NCI-H1417 treated with DMSO at 0.1 percent for 48 hours (cell line): ENCODE measurements at places on chromosomes 7 and 10.

- DNase-seq, result no peak
Measured at GRCh38 chr10:131772441-131772840, 128.4 kb upstream of the PPP2R2D start.

DNA sequence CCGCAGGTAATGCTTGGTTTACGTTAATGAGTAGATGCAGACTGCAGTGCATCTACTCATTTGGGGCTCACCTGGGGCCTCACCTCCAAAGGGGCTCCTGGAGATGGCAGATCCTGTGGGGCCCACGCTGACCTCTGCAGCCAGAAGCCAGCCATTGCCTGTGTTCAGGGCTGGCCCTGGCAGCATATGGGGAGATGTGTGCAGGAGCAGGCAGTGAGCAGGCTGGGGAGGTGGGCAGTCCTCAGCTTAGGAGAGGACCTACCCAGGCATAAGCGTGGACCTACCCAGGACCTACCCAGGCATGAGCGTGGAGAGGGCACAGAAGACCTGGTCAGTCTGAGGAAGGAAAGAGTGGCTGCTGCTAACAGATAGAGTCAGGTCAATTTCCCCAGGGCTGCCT is 178.5 kb downstream of the PTPRN2 start:
- no peak for DNase-seq

DNA sequence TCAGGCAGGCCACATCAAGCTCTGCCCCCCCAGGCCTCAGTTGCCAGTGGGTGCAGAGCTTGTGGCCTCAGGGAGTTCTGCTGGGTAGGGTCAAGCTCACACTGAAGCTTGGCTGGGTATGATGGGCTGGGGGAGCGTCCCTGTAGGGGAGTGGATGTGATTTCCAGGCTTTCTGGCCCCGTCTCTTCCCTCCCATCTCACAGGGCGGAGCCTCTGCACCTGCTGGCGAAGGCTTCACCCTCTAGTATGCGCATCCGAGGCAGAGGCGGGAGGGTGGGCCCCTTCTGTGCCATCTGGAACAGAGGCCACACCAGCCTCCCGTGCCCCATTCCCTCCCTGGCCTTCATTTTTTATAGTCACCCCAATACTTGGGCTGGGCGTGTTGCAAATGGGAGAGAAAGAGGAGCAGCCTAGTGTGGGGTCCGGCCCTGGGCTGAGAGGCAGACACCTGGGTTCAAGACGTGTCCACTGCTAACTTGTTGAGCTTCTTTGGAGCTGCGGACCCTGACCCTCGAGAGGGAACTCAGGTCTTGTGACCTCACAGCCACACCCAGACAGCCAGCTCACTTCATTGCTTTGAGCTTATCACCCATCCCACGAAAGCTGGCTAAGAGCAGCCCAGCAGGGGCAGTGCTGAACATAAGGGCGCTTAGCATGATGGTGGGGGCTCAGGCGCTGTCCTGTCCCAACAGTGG is 2.3 kb downstream of the AQP1 start:
- no peak for DNase-seq

GRCh38 chr10:34205452-34205851 is 609.6 kb downstream of the PARD3 start:
- DNase-seq, result no peak

GRCh38 chr7:72187179-72187578 is 225.0 kb downstream of the CALN1 start:
- no peak for DNase-seq

GRCh38 chr10:117610321-117610720 is 67.8 kb downstream of the EMX2 start:
- DNase-seq, result no peak

GRCh38 chr7:128112018-128112780 is 81.0 kb upstream of the LRRC4 start:
- DNase-seq, result no peak

- no peak for DNase-seq
Measured at GRCh38 chr10:89503652-89504370, 31.6 kb downstream of the SLC16A12 start.

GRCh38 chr10:108410236-108410635 is 1245.7 kb upstream of the SORCS1 start:
- no peak for DNase-seq

DNA sequence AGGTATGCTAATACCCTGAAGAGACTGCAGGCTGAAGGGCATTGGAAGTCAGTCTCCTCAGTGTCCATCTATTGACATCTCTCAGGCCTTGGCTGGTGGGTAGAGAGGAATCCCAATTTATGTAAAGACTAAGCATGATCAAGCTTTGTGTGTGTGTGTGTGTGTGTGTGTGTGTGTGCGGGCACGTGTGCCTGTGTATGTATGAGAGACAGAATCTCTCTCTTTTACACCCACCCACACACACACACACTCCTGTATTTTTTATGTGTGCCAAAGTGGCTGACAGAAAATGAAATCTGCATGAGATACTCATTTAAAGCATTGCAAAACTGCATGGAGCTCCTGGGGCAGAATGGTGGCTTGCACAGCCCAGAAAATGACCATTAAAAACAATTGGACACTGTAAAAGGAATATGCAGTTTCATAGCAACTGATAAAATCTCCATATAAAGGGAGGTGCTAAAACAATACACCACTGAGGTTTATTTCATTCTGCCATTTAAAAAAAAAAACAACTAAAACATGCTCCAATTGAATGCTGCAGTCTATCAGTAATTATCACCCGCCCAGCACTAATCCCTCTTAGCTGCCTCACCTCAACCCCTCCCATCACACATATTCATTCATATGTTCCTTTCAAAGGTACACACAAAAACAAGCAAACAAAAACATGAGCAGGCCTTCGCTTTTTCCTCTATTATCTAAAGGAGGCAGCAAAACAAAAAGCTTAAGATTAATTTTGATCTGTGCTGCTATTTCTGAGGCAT is 385.0 kb downstream of the KCNMA1 start:
- no peak for DNase-seq

DNA sequence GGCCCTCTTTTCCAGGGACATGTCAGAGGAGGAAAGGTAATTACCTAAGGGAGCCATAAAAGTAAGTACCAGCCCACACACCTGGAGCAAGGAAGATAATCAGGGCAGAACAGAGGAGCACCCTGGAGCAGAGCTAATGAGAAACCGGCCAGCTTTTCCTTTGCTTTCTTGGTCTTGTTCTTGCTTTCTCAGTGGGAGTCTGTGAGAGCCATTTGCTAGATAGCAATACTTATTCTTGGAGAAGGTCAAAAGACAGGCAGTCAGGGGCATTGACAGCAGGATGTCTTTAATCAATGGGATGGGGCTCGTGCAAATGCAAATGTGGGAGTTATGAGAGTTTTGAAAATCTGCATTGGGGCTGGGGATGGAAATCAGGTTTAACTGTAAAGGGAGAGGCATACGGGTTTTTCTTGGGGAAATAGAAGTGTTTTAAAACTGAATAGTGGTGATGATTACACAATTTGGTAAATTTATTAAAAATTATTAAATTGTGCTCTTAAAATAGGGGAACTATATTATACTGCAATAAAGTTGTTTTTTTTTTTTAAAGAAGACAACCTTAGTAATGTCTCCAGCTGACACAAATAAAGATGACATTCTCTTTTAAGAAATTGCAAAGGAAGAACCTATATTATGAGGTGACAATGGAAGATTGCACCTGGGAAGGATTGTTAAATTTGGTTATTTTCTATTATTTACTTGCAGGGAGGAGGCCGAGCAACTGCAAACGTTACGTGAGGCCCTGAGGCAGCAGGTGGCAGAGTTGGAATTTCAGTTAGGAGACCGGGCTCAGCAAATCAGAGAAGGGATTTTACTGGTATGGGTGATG is 35.6 kb upstream of the PPP1R17 start:
- DNase-seq, result no peak

DNA sequence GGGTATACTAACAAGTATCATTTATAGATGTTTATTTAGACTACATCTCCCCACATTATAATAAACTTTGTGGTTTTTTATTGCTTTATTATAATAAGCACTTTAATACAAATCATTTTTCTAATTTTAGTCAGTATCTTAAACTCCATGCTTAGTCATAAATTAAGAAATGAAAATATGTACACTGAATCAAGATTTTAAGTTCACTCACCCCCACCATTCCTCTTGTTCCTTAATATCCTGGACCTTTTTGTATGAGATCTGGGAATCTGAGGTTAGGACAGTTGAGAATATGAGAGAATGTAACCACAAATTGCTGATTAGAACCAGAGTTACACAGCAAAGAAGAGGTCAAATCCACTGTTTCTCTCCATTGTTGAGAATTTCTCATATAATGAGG is 93.6 kb upstream of the WNT16 start:
- DNase-seq, result no peak

GRCh38 chr7:16592395-16592794 is 53.2 kb downstream of the ANKMY2 start:
- no peak for DNase-seq

DNA sequence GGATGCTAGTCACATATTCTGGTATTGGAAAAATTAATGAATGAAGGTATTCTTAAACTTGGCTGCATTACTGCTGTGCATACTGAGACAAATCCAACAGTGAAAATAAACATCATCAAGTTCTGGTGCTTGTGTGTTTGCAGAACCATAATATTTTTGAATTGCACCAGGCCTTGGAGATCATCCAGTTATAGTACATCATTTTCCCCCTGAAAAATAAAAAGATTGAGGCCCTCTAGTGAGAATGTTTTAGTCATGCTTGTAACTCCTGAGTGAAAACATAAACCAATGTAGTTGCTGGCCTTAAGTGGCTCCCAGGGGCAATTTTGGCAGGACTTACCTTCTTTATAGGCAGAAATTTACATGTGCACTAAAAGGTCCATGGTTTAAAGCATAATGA is 218.8 kb upstream of the TMEM229A start:
- DNase-seq, result no peak

- DNase-seq, result no peak
Measured at GRCh38 chr7:8130663-8131062, 131.3 kb downstream of the ICA1 start.

DNA sequence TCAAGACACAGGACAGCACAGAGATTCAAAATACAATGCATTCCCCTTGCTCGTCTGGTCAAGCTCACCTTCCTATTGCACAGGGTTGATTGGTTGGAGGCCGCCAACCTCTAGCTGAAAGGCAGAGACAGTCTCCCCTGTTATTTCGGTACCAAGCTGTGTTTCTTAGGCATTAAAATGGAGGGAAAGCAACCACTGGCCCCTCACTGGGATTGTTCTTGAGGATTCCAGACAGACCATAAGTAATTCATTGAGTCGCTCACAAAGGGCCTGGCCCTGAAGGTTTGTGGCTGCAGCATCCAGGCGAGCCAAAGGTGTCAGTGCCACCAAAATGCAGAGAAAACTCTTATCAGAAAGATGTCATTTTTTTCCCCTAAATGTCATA is 81.2 kb downstream of the PARP12 start:
- no peak for DNase-seq

DNA sequence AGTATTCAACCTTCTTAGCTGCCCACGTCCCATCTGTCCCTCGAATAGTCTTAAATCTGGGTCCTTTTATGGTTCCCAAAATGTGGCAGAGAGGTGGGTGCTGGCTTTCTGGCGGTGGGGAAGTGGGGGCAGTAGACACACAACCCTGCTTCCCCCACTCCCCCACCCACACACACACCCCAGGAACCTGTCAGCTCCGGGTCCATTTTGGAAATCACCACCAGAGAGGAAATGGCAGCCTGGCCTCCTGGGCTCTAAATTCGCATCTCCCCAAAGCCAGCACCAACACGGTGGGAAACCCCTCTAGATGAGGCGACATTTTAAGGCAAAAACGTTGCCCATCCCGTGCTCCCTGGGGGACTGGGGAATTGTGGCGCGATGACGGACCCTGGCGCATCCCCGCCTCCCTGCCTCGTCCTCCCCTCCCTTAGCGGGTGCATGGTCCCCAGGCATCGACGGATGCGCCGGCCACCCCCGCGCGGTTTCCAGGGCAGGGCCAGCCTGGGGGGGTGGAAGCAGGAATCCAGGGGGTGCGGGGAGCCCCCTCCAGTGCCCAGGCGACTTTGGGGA is 702 bp downstream of the TMEM130 start:
- no peak for DNase-seq

DNA sequence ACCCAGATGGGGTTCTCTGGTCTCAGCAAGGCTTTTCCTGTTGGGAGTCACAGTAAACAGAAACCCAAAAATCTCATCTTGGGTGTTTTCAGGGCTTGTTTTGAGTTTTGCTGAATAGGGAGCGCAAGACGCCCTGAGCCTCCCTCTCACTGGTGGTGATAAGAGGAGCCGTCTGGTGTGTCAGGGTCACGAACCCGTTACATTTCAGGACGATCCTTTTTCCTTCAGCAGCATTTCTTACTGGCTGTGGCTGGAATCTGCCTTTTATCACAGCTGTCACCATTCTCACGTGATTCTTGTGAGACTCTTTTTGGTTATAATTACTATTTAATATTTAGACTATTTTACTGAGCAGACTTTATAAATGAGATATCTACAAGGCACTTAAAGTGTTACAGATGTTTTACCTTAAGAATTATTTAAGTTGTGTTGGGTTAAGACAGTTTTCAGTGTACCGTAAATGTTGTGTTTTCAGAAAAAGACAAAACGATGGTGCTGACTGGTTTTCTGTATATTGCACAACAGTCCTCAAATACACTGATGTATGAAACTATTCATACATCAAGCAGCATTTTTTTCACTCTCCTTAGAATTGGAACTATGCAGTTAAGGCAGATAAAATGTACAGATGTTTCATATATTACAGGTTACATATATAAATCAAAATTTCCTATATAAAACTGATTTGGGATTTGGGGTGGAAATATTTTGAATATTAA is 2.2 kb upstream of the GET4 start:
- no peak for DNase-seq

DNA sequence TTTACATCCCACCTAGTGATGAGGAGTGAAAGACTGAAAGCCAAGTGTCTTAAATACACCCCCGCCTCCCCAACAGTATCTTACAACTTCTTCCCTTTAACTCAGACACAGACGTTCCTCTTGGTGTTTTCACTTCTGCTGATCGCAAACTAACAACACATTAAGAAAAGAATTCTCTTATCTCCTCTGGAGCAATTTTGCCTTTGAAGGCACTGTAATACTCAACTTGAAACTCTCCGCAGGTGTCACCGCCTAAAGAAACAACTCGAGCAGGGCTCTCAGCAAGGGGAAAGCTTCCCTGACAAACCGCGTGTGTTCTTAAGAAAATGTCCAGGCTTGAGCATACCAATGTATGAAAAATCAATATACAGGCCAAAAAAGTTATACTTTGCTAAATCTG is 452 bp downstream of the SEMA3C start:
- DNase-seq, result no peak

DNA sequence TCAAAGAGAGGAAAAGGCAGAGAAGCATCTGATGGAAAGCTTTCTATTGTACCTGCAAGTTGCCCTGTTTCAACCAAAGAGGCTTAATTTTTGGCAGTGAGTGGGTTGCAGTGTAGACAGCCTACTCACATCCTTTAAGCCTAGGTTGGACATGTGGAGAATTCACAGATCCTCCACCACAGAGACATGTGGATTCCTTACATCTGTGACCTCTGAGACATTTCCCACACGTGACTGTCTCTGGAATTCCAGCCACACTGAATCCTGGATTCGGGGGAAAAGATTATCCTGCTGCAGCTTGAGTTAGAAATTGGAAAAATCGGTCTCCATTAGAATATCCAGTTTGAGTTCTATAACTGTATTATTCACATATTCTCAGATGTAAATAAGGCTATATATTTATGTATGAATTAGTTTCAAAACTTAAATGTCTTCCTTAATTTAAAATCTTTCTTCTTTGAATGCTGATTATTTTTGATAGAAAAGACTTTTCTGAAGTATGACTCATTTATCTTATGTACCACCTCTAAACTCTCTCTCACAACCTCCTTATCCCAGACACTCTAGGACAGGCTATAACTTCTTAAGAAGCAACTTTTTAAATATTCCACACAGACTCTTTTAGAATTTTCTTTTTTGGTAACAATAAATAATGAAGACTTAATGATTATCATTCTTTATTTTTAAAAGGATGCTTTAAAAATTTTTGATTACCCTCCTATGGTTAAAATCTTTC is 123.3 kb downstream of the TWIST1 start:
- DNase-seq, result no peak
